ENCODE measurements at places on chromosomes 2 and 18.
A peak's percentile ranks its signal among the peaks of the same experiment; 100 is the strongest.

DNA sequence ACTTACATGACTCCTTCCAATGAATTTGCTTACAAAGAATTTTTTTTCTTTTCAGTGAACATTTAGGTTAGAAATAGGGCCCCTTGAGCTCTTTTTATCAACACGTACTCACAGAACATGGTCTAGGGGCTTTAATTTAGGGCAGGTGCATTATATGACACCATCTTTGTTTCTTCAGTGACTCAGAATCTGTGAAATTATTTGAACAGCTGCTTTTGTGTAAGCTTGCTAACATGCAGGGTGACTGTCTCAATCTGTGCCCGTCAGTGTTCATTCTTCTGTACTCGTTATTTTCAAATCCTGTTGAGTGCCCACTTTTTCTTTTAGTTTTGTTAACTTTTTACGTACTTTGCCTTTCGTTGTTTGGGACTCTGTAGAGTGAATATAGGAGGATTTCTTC, 52.8 kb upstream of the CABYR start:
- DNase-seq, result no peak

GRCh38 chr18:39453882-39454281, 1888.3 kb upstream of the CELF4 start:
- no peak for DNase-seq

DNA sequence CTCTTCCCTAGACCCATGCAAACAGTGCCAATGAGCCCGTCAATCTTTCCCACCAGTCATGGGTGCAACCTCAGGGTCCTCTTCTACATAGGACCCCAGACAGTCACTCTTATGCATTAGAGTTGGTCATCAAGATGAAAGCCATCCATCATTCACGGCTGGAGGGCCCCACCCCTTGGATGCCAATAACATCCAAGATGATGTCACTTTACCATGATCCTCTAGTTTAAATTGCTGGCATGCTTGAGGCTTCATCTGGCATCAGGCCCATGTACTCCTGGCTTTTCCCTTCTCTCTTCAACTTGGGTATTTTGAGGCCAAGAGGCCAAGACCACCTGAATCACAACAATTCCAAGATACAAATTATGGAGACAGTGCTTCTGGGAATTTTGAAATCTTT, 91.1 kb upstream of the MAPK4 start:
- no peak for DNase-seq

DNA sequence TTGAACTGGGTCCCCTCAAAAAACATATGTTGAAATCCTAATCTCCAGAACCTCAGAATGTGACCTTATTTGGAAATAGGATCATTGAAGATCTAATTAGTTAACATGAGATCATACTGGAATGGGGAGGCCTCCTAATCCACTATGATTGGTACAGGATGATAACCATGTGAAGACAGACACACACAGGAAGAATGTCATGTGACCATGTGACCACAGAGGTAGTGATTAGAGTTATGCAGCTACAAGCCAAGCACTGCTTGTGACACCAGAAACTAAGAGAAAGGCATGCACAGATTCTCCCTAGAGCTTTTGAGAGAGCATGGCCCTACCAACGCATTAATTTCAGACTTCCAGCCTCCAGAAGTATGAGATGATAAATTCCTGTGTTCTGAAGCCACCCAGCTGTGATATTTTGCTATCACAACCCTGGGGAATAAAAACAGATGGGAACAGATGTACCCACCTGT, 47.0 kb upstream of the TGIF1 start:
- DNase-seq, result peak; percentile 16

GRCh38 chr2:73856214-73856613, 27.5 kb downstream of the STAMBP start:
- DNase-seq, result no peak

DNA sequence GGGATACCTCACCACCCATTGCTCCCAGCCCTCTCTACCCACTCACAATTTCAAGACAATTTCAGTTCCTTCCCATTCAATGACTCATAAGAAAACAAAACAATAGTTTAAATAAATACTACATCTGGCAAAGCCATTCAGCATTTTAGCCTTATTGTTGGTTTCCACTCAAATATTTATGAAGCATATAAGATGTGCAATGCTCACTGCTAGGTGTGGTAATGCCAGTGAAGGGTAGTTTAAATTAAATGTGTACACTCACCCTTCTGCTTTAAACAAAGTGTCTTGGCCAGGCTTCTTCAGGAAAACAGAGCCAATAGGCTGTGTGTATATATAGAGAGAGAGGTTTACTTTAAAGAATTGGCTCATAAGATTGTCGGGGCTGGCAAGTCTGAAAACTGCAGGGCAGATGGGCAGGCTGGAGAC, 37.0 kb downstream of the INO80C start:
- no peak for DNase-seq

DNA sequence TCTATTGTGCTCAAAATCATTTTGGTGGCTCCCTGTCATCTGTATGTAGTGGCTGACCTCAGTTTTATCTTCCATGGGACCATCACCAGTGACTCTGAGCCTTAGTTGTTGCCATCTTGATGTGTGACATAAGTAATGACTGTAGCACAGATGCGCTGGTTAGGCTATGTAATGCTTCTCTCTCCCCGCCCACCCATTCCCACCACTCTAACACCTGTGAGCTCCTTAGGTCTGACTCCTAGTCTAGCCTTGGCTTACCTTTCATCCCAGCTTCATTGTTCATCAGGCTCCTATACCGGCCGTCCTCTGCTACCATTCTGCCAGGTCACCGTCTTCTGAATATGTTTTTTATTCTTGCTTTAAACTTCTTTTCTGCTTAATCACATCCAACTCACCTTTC, 17.2 kb downstream of the MYO1B start:
- DNase-seq, result no peak

Measured in CD4-positive, alpha-beta T cell treated with Interleukin-10 for 1 hour (primary cell).